ENCODE measurements at places on chromosomes 6 and 20. TPM values are rescaled to one million over a fixed set of nuclear protein-coding genes. Genes with fewer than 3 reads are reported as not detected.

DNA sequence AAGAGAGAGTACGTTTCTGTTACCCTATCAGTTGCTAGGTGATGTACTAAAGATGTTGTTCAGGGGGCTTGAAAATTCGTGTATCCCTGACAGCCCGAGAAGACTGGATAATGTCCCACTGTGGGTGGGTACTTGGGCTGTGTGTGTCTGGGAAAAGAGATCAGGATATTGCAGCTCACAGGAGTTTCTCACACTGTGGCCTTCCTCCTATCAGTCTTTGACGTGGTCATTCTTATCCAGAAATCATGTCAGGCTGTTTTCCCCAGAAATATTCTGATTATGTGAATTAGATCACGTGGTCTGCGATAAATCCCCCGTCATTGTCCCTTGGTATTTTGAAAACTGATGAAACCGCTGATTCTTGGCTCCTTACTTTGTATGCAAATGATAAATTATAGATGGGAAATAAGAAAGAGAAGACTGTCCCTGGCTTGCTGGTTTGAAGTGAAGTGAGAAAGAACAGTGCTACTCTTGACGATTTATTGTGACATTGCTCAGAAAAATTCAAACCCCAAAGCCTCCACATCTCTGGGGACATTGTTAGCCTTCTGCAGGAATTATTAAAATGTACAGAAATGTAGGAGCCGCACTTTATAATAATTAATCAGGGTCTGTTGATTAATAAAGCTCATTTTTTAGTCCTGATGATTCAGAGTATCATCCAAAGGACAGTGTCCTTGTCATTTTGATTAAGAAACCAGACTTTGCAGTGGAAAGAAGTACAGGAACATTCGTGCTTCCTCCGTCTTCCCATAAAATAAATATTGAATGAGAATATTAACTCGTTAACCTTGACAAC lies 167.5 kb upstream of the TSHZ2 start:
- no peak for DNase-seq

DNA sequence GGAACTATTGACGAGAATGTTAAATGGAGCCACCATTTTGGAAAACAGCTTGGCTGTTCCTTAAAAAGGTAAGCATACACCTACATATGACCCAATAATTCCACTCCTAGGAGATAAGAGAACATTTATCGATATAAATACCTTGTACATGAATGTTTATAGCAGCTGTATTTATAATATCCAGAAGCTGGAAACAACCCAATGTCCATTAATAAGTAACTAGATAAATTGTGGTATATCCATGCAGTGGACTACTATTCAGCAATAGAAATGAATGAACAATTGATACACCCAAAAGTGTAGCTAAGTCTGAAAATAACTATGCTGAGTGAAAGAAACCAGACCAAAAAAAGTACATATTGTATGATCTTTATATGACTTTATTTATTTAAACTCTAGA lies 42.2 kb upstream of the ADIG start:
- DNase-seq: no peak

DNA sequence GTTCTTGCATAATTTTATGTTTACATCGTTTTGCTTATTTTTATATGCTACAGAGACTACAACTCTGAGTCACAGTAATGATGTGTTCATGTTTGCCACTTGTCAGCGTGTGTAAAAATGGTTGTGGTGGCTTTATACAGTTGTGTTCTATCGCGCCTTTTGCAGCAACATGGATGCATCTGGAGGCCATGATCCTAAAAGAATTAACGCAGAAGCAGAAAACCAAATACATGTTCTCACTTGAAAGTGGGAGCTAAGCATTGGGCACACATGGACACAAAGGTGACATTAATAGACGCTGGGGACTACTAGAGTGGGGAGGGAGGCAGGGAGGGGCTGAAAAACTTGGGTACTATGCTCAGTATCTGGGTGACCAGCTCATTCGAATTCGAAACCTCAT lies 996 bp upstream of the SEC23B start:
- no peak for DNase-seq

- peak; percentile 74 for DNase-seq
Observed at GRCh38 chr6:159979136-159979874, 10.4 kb downstream of the IGF2R start.

DNA sequence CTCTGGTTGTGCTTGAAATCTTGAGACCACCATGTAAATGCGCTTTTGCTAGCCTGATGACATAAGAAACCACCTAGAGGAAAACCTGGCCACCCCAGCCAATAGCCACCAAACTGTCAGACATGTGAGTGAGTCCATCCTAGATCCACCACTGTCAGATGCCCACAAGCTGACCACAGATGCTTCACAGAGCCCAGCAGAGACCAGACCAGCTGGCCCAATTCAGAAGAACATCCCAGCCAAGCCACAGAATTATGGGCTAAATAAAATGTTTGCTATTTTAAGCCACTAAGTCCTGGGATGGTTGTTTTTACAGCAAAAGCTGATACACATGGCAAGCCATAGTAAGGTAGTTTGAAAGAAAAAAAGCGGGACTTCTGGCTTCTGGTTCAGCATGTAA lies 425.3 kb downstream of the KIF16B start:
- DNase-seq: no peak

The BTN1A1 gene
- not detected for total RNA-seq

The TBC1D7 gene
- 27.9 TPM for total RNA-seq

GRCh38 chr6:15434263-15434662 lies 188.4 kb downstream of the JARID2 start:
- no peak for DNase-seq

The ALDH8A1 gene
- 0.41 TPM for total RNA-seq

- DNase-seq: no peak
Observed at GRCh38 chr6:14707971-14708465, 537.9 kb upstream of the JARID2 start.

DNA sequence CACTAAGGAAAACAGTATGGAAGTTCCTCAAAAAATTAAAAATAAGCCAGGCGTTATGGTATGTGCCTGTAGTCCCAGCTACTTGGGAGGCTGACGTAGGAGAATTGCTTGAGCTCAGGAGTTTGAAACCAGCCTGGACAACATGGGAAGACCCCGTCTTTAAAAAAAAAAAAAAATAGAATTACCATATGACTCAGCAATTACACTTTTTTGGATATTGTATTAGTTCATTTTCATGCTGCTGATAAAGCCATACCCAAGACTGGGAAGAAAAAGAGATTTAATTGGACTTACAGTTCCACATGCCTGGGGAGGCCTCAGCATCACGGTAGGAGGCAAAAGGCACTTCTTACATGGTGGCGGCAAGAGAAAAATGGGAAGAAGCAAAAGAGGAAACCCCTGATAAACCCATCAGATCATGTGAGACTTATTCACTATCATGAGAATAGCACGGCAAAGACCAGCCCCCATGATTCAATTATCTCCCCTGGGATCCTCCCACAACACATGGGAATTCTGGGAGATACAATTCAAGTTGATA lies 10.8 kb upstream of the SMIM29 start:
- no peak for DNase-seq

The SCGN gene
- not detected for total RNA-seq

DNA sequence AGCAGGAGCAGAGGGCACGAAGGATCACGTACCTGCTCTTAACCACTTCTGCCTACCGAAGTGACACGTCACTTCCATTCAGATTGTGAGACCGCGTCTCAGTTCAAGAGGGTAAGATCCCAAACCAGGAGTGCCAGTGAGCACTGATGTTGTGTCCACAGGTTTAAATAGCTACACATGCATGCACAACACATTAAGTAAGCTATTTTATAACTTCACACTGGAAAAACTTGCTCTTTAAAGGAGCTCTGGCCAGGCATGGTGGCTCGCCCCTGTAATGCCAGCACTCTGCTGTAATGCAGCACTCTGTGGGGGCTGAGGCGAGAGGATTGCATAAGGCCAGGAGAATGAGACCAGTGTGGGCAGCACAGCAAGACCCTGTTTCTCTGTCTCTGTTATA lies 21.1 kb downstream of the ABHD12 start:
- DNase-seq: no peak

GRCh38 chr20:44635877-44636276 lies 15.6 kb downstream of the ADA start:
- no peak for DNase-seq

GRCh38 chr20:43936805-43937204 lies 22.2 kb downstream of the TOX2 start:
- no peak for DNase-seq

DNA sequence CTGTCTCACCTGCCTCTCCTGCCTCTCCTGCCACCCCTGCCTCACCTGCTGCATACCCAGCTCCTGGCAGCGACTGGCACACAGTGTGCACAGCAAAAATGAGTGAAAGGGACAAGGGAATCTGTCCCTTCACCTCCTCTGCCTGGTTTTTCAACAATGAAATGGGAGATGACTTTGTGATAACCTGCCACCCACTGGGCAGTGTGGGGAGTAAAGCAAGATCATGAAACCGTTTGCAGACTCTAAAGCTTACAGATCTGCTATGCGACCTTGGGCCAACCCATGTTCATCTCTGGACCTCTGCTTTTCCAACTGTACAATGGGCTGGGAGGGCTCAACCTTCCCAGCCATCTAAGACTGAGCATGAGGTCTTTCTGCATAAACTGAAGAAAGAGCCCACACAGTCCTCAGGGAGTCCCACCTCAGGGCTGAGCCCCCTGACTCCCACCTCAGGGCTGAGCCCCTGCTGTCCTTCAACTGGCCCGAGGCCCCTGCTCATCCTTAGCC lies 81.1 kb downstream of the RIPOR3 start:
- DNase-seq: no peak

DNA sequence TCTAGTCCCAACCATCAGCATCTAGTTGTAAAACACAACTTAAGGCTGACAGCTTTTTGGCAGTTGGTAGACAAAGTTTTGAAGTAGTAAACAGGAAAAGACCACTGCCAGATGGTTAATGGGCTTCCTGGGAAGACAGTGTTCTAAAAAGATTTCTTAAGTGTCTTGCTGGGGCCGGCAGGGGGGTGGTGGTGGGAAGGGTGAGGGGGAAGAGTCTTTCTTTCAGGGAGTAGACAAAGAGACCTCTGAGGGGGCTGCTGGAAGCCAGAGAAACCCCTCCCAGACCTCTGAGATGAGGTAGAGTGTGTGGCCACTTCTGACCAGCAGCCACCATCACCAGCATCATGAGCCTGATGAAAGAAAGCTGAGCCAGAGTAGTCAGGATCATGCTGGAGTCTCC lies 784.9 kb downstream of the TENT5A start:
- no peak for DNase-seq

GRCh38 chr6:28657769-28658465 lies 132.2 kb downstream of the GPX5 start:
- DNase-seq: peak; percentile 33

GRCh38 chr6:81834141-81834681 lies 81.7 kb upstream of the TENT5A start:
- peak; percentile 67 for DNase-seq

The RCAN2 gene
- 9.9 TPM for total RNA-seq

GRCh38 chr6:133948472-133948871 lies 4.6 kb upstream of the TBPL1 start:
- no peak for DNase-seq
